Activated naive CD8-positive, alpha-beta T cell treated with anti-CD3 and anti-CD28 coated beads for 36 hours (primary cell): ENCODE measurements at places on chromosomes 7 and 10. TPM values are rescaled to one million over a fixed set of nuclear protein-coding genes. Genes with fewer than 3 reads are reported as not detected.

SLC13A1 gene
- not detected for total RNA-seq

ANKRD1 gene
- total RNA-seq = not detected

ZNF735 gene
- not detected for total RNA-seq

PAX4 gene
- not detected for total RNA-seq

FAS gene
- total RNA-seq = 33.4 TPM

TBXAS1 gene
- 1.8 TPM for total RNA-seq

MPP7 gene
- total RNA-seq = 12.3 TPM

KCP gene
- 0.10 TPM for total RNA-seq

DNA sequence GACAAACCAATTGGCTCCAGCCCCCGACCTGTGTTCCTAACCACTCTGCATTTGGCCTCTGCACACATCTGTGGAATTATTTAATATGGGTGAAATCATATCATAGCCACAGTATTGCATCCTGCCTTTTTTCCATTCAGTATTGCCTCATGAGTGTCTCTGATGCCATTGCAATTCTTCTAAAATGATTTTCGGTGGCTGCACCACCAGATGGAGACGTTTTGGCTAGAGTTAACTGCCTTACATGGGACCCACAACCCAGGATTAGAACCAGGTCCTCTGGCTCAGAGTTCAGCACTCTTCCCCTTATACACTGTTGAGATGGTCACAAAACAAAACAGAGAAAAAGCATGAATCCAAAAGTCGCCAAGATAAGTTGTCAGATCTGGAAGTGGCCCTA is 180.8 kb downstream of the EMX2 start:
- no peaks in the 10 kb centered on the region for H3K4me1 ChIP-seq
- no peak for DNase-seq
- no peak overlapping the region for H3K4me3 ChIP-seq
- no peak overlapping the region for H3K27ac ChIP-seq
- H3K36me3 ChIP-seq = no peaks in the 10 kb centered on the region

- no peaks in the 10 kb centered on the region for H3K36me3 ChIP-seq
- no peak for DNase-seq
- H3K27ac ChIP-seq = no peak overlapping the region
Observed at GRCh38 chr7:85733169-85733915, 546.5 kb upstream of the SEMA3D start.

- DNase-seq = no peak
- peaks cover 2% of the 10 kb centered on the region for H3K4me1 ChIP-seq
- H3K36me3 ChIP-seq = no peaks in the 10 kb centered on the region
Observed at GRCh38 chr7:38102507-38102906, 75.5 kb upstream of the STARD3NL start.

DNA sequence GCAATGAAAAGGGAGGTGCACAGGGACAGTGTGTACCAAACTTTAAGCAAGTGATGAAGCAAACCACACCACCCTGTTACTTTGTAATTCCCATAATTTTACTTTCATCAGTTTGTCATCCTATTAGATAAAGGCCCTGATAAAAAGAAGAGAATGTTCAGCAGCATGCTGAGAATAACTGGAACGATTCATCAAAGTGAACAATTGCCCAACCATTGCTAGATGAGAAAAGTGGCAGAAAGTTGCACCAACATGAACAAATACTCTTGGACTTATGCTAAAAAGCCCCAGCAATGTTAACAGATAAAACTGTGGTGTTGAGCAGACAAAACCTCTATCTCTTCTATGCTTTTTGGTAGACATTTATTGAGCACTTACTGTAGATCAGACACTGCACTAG is 75.5 kb upstream of the PCGF5 start:
- H3K27me3 ChIP-seq = peaks cover 13% of the 10 kb centered on the region
- no peak overlapping the region for H3K27ac ChIP-seq
- H3K36me3 ChIP-seq = no peaks in the 10 kb centered on the region
- no peak for DNase-seq
- H3K4me3 ChIP-seq = no peak overlapping the region
- H3K4me1 ChIP-seq = peaks cover 2% of the 10 kb centered on the region

DNA sequence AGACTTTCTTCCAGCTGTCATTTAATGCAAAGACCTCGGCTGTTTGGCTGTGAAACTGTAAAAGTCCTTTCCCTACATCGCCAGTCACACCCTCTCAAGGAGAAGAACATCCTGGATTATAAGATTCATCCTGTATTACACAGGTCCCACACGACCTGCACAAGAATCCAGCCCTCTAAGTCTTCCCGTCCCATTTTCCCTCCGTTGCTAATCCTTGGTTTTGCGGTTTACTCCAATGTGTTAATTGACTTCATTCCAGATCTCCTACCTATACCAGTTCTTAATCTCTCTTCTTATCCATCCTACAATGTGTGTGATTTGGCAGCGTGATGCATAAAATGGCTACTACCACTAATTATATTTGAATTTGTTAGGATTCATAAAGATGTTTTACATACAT is 110.4 kb downstream of the COL28A1 start:
- no peak overlapping the region for H3K4me3 ChIP-seq
- H3K4me1 ChIP-seq = peaks cover 4% of the 10 kb centered on the region
- no peaks in the 10 kb centered on the region for H3K36me3 ChIP-seq

- peaks cover 8% of the 10 kb centered on the region for H3K36me3 ChIP-seq
- H3K27me3 ChIP-seq = no peaks in the 10 kb centered on the region
- DNase-seq = peak; percentile 59
Observed at GRCh38 chr7:901388-902154, 25.2 kb downstream of the GET4 start.

DNA sequence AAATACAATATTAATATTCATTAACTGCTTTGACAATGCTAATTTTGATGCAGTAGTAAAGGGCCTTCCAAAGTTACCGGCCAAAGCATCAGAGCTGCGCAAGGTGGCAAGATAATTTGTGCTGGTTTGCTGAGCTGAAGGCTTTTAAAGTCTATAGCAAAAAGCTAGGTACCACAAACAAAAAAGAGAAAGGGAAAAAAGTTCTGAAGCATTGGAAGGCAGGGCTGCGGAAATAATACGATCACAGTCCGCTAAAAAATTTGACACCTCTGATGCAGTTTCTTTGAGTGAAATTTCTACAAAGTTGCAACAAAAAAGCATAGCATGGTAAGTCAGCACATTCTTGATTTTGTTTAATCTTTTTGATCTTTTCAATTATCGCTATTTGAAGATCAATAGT is 175.6 kb downstream of the TCF7L2 start:
- H3K4me3 ChIP-seq = no peak overlapping the region
- H3K36me3 ChIP-seq = no peaks in the 10 kb centered on the region
- no peak for DNase-seq
- H3K27me3 ChIP-seq = peaks cover 39% of the 10 kb centered on the region

- H3K27me3 ChIP-seq = no peaks in the 10 kb centered on the region
- no peak overlapping the region for H3K27ac ChIP-seq
- H3K36me3 ChIP-seq = peaks cover 35% of the 10 kb centered on the region
- no peak overlapping the region for H3K4me3 ChIP-seq
- peaks cover 35% of the 10 kb centered on the region for H3K4me1 ChIP-seq
Observed at GRCh38 chr10:113095419-113096127, 145.5 kb downstream of the TCF7L2 start.

- no peaks in the 10 kb centered on the region for H3K4me1 ChIP-seq
- DNase-seq = peak; percentile 21
Observed at GRCh38 chr10:120456626-120457430, at the start of gene PLPP4. TSS of gene PLPP4 (plus strand) at chr10:120457227. CDS start at chr10:120457306, 79 bp downstream.

- peaks cover 38% of the 10 kb centered on the region for H3K36me3 ChIP-seq
- H3K27ac ChIP-seq = peak overlapping the region; percentile 47
- no peaks in the 10 kb centered on the region for H3K27me3 ChIP-seq
- peaks cover 35% of the 10 kb centered on the region for H3K4me1 ChIP-seq
- peak overlapping the region; percentile 44 for H3K4me3 ChIP-seq
Observed at GRCh38 chr7:76050545-76050944, 2.6 kb downstream of the MDH2 start.

GRCh38 chr7:112484671-112485167 is 3.9 kb downstream of the LSMEM1 start:
- no peak overlapping the region for H3K4me3 ChIP-seq
- H3K36me3 ChIP-seq = peaks cover 2% of the 10 kb centered on the region
- H3K27me3 ChIP-seq = no peaks in the 10 kb centered on the region

- H3K4me3 ChIP-seq = no peak overlapping the region
- H3K27ac ChIP-seq = no peak overlapping the region
- peaks cover 2% of the 10 kb centered on the region for H3K36me3 ChIP-seq
- no peak for DNase-seq
- H3K4me1 ChIP-seq = no peaks in the 10 kb centered on the region
- no peaks in the 10 kb centered on the region for H3K27me3 ChIP-seq
Observed at GRCh38 chr7:32928785-32929298, 28.4 kb upstream of the FKBP9 start.

DNA sequence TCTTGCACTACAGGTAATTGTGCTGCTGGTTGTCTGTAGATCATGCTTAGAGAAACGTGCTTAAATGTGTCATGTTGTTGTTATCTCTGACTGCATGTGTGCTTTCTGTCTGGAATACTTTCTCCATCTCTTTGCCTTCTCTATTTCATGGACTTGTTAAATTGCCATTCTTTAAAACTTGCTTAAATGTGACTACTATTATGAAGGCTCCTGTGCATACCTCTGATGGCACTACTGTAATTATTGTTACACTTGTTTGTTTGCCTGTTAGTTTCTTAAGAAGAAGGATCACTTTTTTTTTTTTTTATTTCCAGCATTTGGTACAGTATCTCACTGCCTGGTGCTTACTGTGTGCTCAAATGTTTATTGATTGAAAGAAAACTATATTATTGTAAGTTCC is 41.6 kb downstream of the KMT2E start:
- DNase-seq = no peak
- no peaks in the 10 kb centered on the region for H3K27me3 ChIP-seq
- peaks cover 54% of the 10 kb centered on the region for H3K36me3 ChIP-seq
- peak overlapping the region; percentile 20 for H3K27ac ChIP-seq
- H3K4me3 ChIP-seq = no peak overlapping the region

DNA sequence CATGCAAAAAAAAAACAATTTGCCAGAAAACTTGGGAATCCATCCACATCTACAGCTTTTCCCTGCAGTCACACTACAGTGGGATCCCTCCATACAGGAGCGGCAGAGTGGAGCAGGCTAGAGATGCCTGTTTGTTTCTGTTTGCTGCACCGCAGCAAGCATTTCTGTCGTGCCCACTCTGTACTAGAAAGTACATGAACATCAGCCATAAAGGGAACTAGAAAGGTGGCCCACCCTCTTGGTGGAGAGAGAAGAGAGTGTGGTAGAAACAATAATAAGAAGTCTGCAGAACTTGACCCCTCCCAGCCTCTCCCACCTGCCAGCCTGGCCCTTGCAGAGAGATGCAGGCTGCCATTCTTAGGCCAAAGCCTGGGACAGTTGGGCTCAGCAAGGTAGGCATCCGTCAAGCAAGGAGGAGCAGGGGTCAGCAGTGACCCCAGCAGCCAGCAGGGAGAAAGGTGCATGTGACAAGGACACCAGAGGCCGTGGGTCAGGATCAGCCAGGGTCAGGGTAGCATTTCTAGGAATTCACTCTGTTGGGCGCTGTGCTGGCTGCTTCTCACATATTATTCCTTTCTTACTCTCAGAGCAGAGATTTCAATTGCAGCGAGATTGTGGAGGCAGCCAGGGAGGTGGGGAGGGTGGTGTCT is 171.8 kb downstream of the EGFR start:
- no peaks in the 10 kb centered on the region for H3K36me3 ChIP-seq
- peaks cover 13% of the 10 kb centered on the region for H3K27me3 ChIP-seq
- no peak overlapping the region for H3K27ac ChIP-seq
- H3K4me1 ChIP-seq = no peaks in the 10 kb centered on the region
- no peak for DNase-seq

DNA sequence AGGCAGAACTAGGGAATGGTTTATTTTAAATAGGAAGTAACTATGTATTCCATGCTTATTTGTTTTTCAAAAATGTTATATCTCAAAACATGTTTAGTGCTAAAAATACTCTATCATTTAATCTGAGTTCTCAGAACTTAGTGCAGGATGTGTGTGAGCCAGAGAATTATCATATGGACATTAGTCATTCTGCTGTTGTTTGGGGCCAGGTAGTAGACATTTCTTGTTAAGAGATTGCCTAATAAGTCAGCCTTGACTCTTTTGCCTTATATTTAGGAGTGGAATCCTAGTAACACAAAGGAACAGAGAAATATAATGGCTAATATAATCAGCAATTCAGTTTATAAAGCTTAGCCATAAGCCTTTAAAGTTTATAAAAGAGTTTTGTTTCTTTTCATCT is 149.8 kb downstream of the CCSER2 start:
- H3K4me1 ChIP-seq = peaks cover 2% of the 10 kb centered on the region
- H3K27ac ChIP-seq = no peak overlapping the region
- H3K36me3 ChIP-seq = peaks cover 13% of the 10 kb centered on the region
- H3K27me3 ChIP-seq = no peaks in the 10 kb centered on the region

GRCh38 chr7:127897704-127898454 is 133.4 kb downstream of the LRRC4 start:
- no peaks in the 10 kb centered on the region for H3K27me3 ChIP-seq
- peaks cover 13% of the 10 kb centered on the region for H3K36me3 ChIP-seq
- no peak overlapping the region for H3K4me3 ChIP-seq
- DNase-seq = no peak

DNA sequence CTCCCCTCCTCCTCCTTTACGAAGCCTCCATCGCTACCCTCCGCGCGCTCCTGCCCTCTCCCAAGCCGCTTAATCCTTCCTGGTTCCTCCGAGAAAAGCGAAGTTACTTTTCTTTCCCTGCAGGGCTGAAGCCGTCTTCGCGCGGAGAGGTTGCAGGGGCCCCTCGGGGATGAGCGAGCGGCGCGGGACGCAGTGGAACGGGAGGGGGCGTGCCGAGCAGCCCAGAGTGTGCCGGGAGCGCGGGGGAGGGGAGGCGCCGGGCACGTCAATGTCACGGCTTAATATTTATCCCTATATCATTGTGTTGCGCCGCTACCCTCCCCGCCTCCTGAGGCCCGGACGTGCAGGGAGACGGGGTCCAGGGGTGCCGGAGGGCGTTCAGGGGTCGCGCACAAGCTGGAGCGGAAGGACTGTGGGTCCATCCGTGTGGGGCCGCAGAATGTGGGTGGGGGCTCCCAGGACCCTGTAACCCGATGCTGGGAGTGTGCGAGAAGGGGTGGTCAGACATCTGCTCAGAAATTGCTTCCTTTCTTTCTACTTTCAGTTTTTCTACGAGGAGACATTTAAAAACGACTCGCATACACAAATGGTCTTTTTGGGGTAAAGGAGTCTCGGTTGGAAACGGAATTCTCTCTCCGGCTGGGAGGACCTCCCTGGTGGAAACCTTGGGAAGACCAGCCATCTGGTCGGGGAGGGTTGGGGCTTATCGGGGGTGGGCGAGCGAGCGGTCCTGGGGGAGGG is 2.4 kb downstream of the CDK6 start:
- H3K27ac ChIP-seq = peak overlapping the region; percentile 91
- H3K4me1 ChIP-seq = peaks cover 40% of the 10 kb centered on the region
- peak overlapping the region; percentile 87 for H3K4me3 ChIP-seq
- H3K27me3 ChIP-seq = peaks cover 11% of the 10 kb centered on the region

- H3K4me1 ChIP-seq = peaks cover 2% of the 10 kb centered on the region
- H3K27me3 ChIP-seq = no peaks in the 10 kb centered on the region
- H3K4me3 ChIP-seq = no peak overlapping the region
- H3K27ac ChIP-seq = no peak overlapping the region
Observed at GRCh38 chr7:90710466-90710850, 114.3 kb downstream of the CDK14 start.
